Hematopoietic multipotent progenitor cell treated with erythropoietin and hydrocortisone succinate and interleukin-3 and kit ligand, for 8 days (in vitro differentiated cells): ENCODE measurements at places on chromosomes 13 and 19.

DNA sequence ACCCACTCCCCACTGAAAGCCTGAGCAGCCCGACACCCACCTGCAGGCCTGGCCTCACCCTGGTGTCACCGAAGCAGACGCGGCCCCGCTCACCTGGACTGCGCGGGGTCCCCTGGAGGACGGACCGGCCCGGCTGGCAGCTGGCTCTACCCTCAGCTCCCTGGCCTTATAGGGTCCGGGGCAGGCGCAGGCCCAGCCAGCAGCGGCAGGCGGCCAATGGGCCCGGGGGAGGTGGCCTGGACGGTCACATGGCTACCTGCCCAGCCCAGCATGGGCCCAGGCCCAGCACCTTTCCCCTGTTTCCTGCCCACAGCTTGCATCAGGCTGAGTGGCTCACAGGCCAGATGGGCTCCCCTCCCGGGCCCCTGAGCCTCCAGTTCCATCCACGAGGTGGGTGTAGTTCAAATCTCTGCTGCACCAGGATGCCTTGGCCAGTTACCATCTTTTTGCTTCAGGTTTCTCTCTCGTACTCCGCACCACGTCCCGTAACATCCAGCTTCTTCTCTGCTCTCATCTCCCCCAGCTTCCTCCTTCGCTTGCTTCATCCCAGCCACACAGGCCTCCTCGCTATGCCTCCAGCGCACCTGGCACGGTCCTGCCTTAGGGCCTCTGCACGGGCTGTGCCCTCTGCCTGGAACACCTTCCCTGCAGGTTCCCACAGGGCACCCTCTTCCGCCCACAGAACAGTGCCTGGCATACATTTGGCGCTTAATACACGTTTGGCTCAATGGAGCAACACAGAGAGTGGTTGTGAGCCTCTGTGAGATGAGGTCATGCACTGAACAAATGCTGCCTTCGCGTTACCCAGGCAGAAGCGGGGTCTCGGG, at the start of gene PLIN4:
Gene PLIN4 (minus strand): TSS at position 142 of the 827 bp plus-strand sequence. CDS start 214 bp downstream, outside the sequence.
- no peak for DNase-seq

GRCh38 chr19:46723023-46723461, 6.1 kb upstream of the PRKD2 start:
- DNase-seq: no peak

GRCh38 chr13:36418022-36418805, 14.1 kb upstream of the CCNA1 start:
- peak; percentile 56 for DNase-seq

DNA sequence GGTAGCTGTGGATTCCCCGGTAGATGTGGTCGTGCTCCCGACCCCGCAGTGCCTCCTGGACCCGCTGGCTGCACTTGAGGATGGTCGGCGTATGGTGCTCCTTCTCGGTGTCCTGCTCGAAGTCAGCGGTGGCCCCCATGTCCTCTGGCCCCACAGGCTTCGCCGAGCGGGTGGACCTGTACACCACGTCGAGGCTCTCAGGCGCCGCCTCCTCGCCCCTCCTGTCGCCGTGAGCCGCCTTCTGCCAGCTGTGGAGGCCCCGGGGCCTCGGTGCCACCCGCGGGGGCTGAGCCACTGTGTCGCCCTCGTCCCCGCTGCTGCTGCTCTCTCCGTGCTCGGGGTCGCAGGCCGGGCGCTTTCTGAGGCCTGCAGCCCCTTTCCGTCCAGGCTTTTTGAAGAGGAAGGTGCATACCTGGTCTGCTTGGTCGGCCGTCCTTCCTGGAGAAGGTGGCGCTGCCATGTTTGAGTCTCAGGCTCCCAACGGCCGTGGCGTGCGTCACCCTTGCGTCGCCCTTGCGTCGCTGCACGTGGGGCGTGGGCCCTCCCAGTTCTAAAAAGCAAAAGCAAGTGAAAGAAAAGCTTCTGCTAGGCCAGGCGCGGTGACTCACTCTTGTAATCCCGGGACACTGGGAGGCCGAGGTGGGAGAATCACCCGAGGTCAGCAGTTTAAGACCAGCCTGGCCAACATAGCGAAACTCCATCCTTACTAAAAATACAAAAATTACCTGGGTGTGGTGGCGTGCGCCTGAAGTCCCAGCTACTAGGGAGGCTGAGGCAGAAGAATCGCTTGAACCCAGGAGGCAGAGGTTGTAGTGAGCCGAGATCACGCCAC, at the start of gene RNF113B:
Gene RNF113B (minus strand): TSS at position 493 of the 832 bp plus-strand sequence. CDS start 33 bp downstream, at position 460.
- no peak for DNase-seq

GRCh38 chr13:72293206-72293605, 426.2 kb upstream of the DACH1 start:
- no peak for DNase-seq

GRCh38 chr13:38042771-38043170, 173.2 kb upstream of the TRPC4 start:
- no peak for DNase-seq

GRCh38 chr19:13014101-13014920, 19.0 kb downstream of the NFIX start:
- DNase-seq: no peak

DNA sequence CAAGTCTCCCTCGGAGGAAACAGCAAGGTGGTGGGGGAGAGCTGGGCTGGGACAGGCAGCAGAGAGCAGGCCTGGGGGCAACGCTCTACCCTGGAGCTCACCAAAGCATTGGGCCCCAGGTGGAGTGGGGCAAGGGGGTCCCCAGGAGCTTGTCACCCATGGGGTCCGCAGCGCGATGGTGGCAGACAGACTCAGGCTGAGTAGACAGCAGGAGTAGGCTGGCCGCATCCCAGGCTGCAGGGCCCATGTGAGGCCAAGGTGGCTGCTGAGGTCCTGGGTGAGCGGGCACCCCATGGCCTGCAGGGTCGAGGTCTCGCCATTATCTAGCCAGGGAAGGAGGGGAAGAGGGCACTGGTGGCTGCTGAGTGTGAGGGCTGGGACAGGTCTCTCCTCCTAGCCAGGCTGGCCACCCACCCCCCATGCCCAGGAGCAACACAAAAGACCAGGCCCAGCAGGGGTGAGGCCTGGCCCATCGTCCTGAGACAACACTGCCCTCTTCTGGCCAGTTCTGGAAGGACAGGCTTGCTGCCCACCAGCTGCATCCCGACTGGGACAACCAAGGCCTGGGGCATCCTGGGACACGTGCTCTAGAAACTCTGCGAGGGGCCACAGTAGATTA, 33.1 kb downstream of the CEBPG start:
- DNase-seq: peak; percentile 74
